ENCODE measurements at places on chromosomes 2 and 18.

- no peak for DNase-seq
These were observed 190.3 kb upstream of the SLC8A1 start for GRCh38 chr2:40642237-40642636.

DNA sequence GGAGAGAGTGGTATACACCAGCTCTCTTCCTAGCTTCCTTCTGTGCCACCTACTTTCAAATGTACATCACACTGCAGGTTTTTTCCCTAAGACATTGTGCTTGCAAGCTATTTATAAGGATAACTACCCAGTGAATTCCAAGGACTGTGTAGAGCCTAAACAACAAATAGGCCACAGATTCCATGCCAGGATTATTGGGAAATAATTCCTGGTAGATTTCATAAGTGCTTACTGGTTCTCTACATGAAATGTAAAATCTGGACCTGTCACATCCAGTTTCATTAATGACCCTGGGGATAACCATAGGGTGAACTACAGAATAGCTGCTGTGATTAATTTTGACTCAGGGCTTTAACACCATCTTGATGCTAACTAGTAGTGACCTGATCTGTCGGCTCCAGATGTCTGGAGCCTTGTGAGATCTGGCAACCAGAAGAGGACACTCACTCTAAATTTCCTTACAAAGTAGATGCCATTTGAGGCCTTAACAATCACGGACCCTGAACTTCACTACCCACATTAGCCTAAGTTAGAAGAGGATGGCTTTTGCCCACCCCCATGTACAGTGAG, 34.3 kb upstream of the LGALSL start:
- no peak for DNase-seq

- no peak for DNase-seq
These were observed 157.1 kb downstream of the COL6A3 start for GRCh38 chr2:237256887-237257286.

DNA sequence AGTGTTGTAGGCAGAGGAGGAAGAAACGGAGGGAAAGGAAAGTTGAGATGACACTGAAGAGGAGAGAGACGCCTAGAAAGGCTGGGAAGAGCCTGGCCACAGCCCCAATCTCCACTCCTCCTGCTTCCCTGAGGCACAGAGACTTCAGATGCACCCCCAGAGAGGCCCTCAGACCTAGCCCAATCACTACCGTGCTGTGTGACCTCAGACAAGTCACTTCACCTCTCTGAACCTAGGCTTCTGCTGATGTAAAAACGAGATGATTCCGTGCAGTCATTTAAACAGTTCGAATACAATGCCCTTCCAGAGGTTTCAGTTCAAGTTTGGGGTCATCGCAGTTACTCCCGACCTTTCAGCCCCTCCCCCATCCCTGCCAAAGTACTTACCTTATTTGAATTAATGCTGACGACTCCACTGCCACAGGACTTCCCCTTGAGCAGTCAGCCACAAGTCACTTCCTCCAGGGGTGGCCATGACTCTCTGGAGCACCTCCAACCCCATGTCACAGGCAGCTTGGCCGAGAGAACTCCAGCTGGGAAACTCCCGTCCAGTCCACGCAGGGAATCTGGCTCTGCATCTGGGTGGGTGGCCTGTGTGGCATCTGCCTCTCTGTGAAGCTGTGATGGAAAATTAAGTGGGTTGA, 105.2 kb upstream of the ID2 start:
- DNase-seq = no peak

GRCh38 chr2:68799140-68800026, 64.8 kb downstream of the ARHGAP25 start:
- DNase-seq = no peak

- DNase-seq = no peak
These were observed 249.4 kb downstream of the LOXHD1 start for GRCh38 chr18:46407486-46408166.

- no peak for DNase-seq
These were observed 238.8 kb downstream of the MBD5 start for GRCh38 chr2:148259674-148260073.

- DNase-seq = no peak
These were observed 75.2 kb upstream of the GALNT5 start for GRCh38 chr2:157182204-157182709.

DNA sequence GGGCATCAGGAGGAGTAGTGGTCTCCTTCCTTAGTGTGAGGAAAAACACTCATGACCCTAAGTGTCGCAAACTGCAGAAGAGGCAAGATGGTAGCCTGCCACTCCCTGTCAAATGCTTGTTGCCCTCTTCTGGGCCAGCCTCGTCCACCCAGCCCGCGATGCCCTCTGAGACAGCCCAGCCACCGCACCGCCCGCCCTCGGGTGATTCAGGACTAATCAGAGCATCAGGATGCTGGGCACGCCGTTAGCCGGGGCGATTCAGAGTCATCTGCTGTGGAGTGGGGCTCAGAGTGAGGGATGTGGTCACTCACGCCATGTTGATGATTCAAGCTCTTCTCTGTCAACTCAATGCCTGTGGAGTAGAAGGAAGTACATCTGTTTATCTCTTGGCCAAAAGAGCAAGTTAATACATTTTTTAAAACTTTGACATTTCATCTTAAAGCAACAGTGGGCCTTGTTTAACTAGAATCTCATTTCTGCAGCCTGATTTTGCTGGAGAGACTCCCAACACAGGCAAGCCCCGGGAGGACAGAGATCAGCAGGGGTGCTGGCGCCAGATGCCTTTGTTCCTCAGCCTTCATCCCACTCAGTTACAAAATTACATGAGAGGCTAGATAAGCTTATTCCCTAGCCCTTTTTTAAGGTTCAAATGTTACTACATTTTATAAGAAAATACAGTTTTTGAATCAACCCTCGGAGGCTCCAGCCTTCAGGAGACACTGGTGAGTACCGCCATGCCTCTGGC, 79.0 kb downstream of the TMEM18 start:
- no peak for DNase-seq

GRCh38 chr2:214966420-214966819, 156.9 kb upstream of the BARD1 start:
- no peak for DNase-seq

DNA sequence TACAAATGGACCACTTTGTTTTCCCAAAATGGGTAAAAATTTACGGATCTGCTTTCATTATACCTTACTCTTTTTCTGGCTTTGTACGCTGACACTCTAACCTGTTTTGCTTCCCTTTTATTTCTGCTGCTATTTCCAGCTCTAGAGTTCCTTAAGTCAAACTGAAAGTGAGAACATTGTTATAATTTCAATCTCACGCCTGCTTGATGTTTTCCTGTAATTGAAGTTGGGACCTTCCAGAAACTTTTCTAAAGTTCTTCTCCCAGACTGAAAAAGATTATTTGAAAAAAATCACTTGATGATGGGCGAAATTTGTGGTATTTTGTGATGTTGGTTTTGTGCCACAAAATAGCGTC, 1.8 kb downstream of the GLS start:
- no peak for DNase-seq

- DNase-seq = no peak
These were observed at the start of gene DSG3 for GRCh38 chr18:31447530-31448191. DSG3 (plus strand) TSS chr18:31447741; CDS start chr18:31447878, 137 bp downstream.

GRCh38 chr2:169362118-169362893, at the start of gene LRP2:
LRP2 (minus strand) TSS chr2:169362534; CDS start chr2:169362399, 135 bp downstream.
- DNase-seq = no peak

DNA sequence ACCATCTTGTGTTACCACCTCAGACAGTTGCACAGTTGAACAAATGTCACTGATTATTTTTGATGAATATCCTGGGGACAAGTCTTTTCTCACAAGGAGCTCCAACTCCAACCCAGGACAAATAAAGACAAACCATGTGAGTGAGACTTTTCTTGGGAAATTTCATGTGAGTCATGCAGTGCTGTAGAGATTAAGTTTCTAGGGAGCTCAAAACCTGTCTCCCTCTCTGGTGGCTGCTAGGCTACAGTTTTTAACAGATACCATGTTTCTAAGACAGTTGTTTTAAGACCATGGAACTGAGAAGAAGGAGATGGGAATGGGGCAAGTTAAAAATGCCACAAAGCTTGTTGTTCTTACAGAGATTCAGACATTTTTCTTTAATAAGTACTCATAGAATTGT, 255.5 kb downstream of the RIT2 start:
- no peak for DNase-seq

- DNase-seq = no peak
These were observed 422.8 kb upstream of the ZEB2 start for GRCh38 chr2:144942516-144943256.

GRCh38 chr18:32520771-32521170, 50.1 kb upstream of the GAREM1 start:
- DNase-seq = no peak

DNA sequence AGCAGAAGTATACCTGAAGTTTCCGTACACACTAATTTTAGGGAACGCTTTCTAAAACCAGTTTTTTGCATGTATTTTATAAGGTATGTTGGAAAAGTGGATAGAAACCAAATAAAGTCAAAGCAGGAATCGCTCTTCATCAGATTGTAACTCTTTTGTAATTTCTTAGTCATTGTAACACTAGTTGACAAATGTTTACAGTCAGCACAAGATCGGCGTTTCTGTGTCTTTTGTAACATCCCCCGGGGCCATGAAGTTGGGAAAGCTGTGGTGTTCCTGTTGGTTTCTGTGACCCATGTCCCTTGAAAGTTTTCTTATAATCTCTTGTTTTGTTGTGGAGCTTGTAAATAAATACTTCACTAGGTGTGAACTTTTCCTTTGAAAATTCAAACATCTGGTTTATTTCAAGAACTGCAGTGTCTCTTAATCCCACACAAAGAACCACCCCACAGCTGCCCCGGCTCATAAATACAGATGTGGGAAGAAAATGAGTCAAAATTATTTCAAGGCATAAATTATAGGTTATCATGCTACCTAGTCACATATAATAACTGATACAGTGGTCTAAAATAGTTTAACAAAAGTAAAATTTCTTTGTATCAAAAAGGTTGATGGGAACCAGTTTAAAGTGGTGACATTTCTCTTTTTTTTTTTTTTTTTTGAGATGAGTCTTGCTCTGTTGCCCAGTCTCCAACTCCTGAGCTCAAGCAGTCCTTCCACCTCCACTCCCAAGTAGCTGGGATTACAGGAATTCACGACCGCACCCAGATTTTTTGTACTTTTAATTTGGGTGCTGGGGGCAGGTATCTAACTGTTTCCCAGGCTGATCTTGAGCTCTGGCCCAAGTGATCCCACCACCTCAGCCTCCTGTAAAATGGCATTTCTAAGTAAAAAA, 751 bp upstream of the NMI start:
- DNase-seq = no peak
